Glutamatergic neuron (in vitro differentiated cells): ENCODE measurements at places on chromosomes 4 and X. TPM values are rescaled to one million over a fixed set of nuclear protein-coding genes. Genes with fewer than 3 reads are reported as not detected.
A peak's percentile ranks its signal among the peaks of the same experiment; 100 is the strongest.

GRCh38 chr4:185282968-185283367 is 73.6 kb downstream of the SNX25 start:
- no peaks in the 10 kb centered on the region for H3K27me3 ChIP-seq
- H3K27ac ChIP-seq = no peak overlapping the region
- H3K36me3 ChIP-seq = no peaks in the 10 kb centered on the region
- no peaks in the 10 kb centered on the region for H3K4me1 ChIP-seq
- H3K4me3 ChIP-seq = no peak overlapping the region

GRCh38 chr4:108287834-108288413 is 119.2 kb upstream of the LEF1 start:
- H3K36me3 ChIP-seq = no peaks in the 10 kb centered on the region
- no peak for DNase-seq
- no peak overlapping the region for H3K27ac ChIP-seq
- no peaks in the 10 kb centered on the region for H3K27me3 ChIP-seq

Gene ADGRG2
- 0.39 TPM for total RNA-seq

- peaks cover 10% of the 10 kb centered on the region for H3K4me1 ChIP-seq
- peak overlapping the region; percentile 8 for H3K27ac ChIP-seq
- H3K36me3 ChIP-seq = no peaks in the 10 kb centered on the region
- H3K4me3 ChIP-seq = no peak overlapping the region
- no peak for DNase-seq
These were observed 9.7 kb upstream of the SEC24D start for GRCh38 chr4:118845552-118846050.

DNA sequence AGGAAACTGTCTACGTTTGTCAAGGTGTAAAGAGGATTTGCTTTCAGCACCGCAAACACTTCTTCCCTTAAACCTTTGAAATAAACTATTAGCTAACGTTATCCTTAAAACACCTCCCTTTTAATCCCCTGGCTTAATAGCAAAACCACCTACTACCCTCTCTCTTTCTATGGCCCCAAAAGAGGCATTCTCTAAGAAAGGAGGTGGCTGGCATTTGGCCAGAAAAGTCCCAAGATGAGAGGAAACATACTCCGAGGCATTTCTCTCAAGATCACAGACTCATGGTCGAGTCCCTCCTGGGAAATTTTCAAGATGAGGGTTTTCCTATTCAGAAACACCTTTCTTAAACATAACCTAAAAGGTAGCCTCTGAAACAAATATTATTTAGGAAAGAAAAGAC is 60.6 kb upstream of the VCX3B start:
- no peak for DNase-seq
- no peak overlapping the region for H3K4me3 ChIP-seq
- no peak overlapping the region for H3K27ac ChIP-seq
- H3K36me3 ChIP-seq = no peaks in the 10 kb centered on the region
- H3K4me1 ChIP-seq = no peaks in the 10 kb centered on the region
- H3K27me3 ChIP-seq = no peaks in the 10 kb centered on the region

GRCh38 chr4:110793890-110794554 is 171.1 kb upstream of the PITX2 start:
- no peak overlapping the region for H3K27ac ChIP-seq
- no peaks in the 10 kb centered on the region for H3K36me3 ChIP-seq
- peak; percentile 14 for DNase-seq
- H3K27me3 ChIP-seq = no peaks in the 10 kb centered on the region
- H3K4me3 ChIP-seq = no peak overlapping the region

DNA sequence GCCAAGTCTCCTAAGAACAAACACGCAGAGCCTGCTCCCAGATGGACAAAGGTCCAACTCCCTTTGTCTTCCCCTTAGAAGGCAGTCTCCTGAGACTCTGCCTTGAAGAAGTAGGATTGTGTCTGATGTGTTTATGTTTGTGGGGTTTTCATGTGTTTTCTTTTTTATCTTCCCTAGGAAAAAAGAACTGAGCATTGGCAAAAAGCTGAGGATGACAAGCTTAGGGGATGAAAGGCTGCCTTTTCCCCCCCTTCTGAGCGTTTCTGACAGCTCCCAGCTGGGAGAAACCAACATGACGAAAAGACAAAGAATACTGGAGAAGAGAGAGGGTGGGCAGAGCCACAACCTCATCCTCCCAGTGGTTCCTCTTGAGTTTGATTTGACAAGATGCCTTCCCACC is 181.1 kb downstream of the EVC2 start:
- no peak overlapping the region for H3K27ac ChIP-seq
- H3K4me1 ChIP-seq = peaks cover 19% of the 10 kb centered on the region
- H3K27me3 ChIP-seq = peaks cover 2% of the 10 kb centered on the region
- H3K4me3 ChIP-seq = no peak overlapping the region

Gene APBB2
- 117 TPM for total RNA-seq

Gene CABS1
- total RNA-seq = not detected

GRCh38 chrX:124435616-124436015 is 89.3 kb downstream of the SH2D1A start:
- no peak overlapping the region for H3K4me3 ChIP-seq
- no peaks in the 10 kb centered on the region for H3K27me3 ChIP-seq

GRCh38 chr4:100977274-100977673 is 370.1 kb downstream of the PPP3CA start:
- no peak for DNase-seq
- H3K27ac ChIP-seq = no peak overlapping the region
- no peaks in the 10 kb centered on the region for H3K27me3 ChIP-seq
- no peak overlapping the region for H3K4me3 ChIP-seq
- H3K4me1 ChIP-seq = no peaks in the 10 kb centered on the region

GRCh38 chr4:56979421-56980072 is 851 bp downstream of the POLR2B start:
- peaks cover 6% of the 10 kb centered on the region for H3K27me3 ChIP-seq
- peak overlapping the region; percentile 80 for H3K27ac ChIP-seq
- H3K4me3 ChIP-seq = peak overlapping the region; percentile 99
- DNase-seq = peak; percentile 43
- H3K36me3 ChIP-seq = no peaks in the 10 kb centered on the region

GRCh38 chrX:10545882-10546281 is 74.5 kb downstream of the MID1 start:
- H3K36me3 ChIP-seq = no peaks in the 10 kb centered on the region
- H3K27me3 ChIP-seq = no peaks in the 10 kb centered on the region
- H3K4me1 ChIP-seq = no peaks in the 10 kb centered on the region
- no peak overlapping the region for H3K4me3 ChIP-seq
- DNase-seq = no peak

DNA sequence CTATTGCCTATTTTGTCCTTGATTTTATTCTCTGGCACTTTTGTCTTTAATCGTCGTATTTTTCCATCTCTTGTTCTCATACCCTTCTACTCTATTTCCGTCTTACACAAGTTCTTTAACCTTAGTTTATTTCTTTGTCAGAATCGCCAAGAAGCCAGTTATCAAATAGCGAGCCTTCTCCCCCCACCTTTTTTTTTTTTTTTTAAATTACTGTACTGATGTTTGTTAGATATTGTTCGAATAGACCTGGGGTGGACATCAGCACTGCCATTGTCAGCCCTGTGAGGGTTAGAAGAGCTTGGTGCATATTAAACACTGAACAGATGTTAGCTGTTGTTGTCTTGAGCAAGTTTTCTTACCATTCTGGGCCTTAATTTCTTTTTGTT is 1.2 kb downstream of the SPCS3 start:
- H3K27me3 ChIP-seq = peaks cover 10% of the 10 kb centered on the region
- H3K4me1 ChIP-seq = peaks cover 8% of the 10 kb centered on the region
- peak overlapping the region; percentile 89 for H3K27ac ChIP-seq
- H3K36me3 ChIP-seq = no peaks in the 10 kb centered on the region
- H3K4me3 ChIP-seq = peak overlapping the region; percentile 91

DNA sequence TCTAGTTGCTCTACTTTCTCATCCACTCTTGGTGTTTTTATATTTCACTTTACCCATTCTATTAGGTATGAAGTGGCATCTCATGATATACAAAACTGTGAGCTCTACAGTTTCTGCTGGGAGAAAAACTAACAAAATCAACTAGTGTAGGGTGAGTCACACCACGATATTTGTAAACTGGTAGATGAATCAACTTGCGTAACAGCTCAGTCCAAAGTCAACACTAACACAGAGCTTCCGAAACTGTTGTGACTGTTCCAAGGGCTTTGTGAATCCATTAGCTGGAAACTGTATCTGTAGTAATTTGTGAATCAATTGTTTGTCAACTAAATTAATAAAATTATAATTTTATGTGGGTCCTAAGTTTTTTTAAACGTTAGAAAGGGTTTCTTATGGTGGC is 119.8 kb upstream of the TSPAN5 start:
- no peaks in the 10 kb centered on the region for H3K36me3 ChIP-seq
- no peak overlapping the region for H3K4me3 ChIP-seq
- H3K27ac ChIP-seq = no peak overlapping the region
- no peak for DNase-seq
- peaks cover 1% of the 10 kb centered on the region for H3K4me1 ChIP-seq
- H3K27me3 ChIP-seq = no peaks in the 10 kb centered on the region

DNA sequence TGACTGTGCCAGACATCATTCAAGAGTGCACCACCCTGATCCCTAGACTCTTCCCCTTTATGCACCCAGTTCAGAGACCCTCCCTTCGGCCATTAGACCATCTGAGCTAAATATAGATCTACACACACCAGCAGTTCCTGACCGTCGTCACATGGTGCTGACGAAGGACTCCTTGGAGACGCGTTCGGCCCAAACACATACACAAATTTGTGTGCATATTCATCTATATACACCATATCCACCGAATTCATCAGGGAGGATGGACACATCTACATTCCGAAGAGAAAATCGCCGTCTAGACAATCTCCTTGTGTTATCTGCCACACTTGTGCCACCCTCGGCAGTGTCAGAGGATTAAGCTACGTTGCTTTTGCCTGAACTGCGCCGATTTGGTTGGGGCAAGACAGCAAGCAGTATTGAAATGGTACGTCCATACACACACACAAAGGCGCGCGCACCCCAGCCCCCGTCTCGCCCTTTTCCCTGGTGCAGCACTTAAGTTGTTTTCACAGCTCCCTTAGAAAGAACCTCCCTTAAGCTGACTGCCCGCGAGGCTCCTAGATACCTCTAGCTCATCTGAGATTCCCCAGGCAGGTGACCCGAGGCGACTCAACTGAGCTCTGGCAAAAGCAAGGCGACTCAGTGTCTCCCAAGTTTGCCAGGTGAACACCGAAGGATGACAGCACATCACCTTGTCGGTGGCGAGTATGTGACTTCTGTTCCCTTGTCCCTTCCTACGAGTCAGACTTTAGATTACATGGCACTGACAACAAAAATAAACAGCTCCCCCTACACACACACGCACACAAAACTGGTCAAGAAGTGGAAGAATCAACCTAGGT is 1.0 kb downstream of the RASGEF1B start:
- DNase-seq = peak; percentile 56
- H3K36me3 ChIP-seq = peaks cover 5% of the 10 kb centered on the region
- H3K4me3 ChIP-seq = peak overlapping the region; percentile 97
- peaks cover 31% of the 10 kb centered on the region for H3K4me1 ChIP-seq

- no peak overlapping the region for H3K27ac ChIP-seq
- no peak for DNase-seq
- no peaks in the 10 kb centered on the region for H3K4me1 ChIP-seq
- no peak overlapping the region for H3K4me3 ChIP-seq
These were observed 29.8 kb downstream of the SLC9A6 start for GRCh38 chrX:136015016-136015415.

Gene TBX22
- total RNA-seq = not detected

DNA sequence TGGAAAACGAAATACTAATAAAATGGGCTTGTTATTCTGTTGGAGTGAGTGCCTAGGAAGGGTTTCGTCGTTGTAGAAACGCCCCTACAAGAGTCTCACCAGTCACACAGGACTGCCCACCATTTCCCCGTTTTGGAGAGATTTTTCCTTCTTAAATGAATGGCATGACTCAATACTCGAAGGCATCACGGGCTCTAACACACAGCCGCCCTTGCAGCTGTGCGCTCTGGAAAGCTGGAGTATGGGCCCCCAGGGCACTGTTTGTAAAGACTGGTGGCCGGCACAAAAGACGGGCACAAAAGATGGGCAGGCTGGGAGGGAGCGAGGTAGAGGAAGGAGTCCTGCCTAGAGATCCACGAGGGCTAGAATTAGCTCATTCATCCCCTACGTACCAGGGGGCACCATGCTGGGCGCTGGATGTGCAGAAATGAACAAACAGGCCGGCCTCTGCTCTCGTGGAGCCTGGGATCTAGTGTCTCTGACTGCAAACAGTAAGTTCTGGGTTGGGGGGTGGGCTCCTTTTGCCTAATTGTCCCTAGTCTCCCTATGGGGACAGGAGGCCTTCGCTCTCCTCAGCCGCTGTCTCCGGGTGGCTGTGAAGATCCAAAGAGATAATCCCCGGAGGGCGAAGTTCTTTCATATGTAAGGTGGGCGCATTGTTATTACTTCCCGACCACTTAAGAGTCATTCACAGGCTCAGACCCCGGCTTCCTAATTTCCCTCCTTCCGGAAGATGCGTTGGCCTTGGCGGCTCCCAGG is 1.0 kb upstream of the SFRP2 start:
- H3K4me1 ChIP-seq = peaks cover 11% of the 10 kb centered on the region
- DNase-seq = peak; percentile 29
- H3K4me3 ChIP-seq = peak overlapping the region; percentile 78
- peaks cover 23% of the 10 kb centered on the region for H3K27me3 ChIP-seq

DNA sequence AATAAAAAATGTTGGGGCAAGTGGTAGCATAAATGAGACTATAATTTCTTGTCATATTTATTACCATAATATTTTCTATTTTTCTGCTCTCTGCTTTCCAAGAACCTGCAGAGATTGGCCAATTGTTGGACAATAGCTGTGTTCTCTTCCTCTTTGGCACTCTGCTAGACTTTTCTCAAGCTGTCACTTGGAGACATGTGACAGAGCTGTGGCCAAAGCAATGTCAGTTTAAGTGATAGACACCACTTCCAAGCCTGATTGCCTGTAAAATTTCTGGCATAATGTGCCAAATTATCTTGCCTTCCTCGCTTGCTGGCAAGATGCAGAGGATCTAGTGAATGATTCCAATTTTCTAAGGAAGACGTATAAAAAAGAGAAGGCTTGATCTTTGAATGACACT is 162.2 kb upstream of the NDST4 start:
- no peak for DNase-seq

GRCh38 chrX:49198540-49199314 is 1.3 kb downstream of the SYP start:
- H3K4me1 ChIP-seq = peaks cover 16% of the 10 kb centered on the region
- H3K27ac ChIP-seq = peak overlapping the region; percentile 98
- H3K36me3 ChIP-seq = peaks cover 8% of the 10 kb centered on the region
- H3K27me3 ChIP-seq = peaks cover 14% of the 10 kb centered on the region
- DNase-seq = peak; percentile 25
- H3K4me3 ChIP-seq = peak overlapping the region; percentile 95

Gene KIAA1210
- total RNA-seq = 0.98 TPM

Gene LUZP4
- total RNA-seq = not detected

- no peaks in the 10 kb centered on the region for H3K27me3 ChIP-seq
- no peaks in the 10 kb centered on the region for H3K4me1 ChIP-seq
- DNase-seq = no peak
These were observed 48.6 kb upstream of the EMCN start for GRCh38 chr4:100566396-100566795.

Gene SLC25A14
- total RNA-seq = 28.4 TPM

GRCh38 chr4:151015459-151016347 is 619 bp upstream of the LRBA start:
- peak overlapping the region; percentile 94 for H3K27ac ChIP-seq
- H3K4me1 ChIP-seq = peaks cover 7% of the 10 kb centered on the region
- H3K4me3 ChIP-seq = peak overlapping the region; percentile 99

Gene TMSB15A
- total RNA-seq = 213 TPM

Gene GPR50
- total RNA-seq = 0.42 TPM
